ENCODE measurements at places on chromosomes 6 and 20.

DNA sequence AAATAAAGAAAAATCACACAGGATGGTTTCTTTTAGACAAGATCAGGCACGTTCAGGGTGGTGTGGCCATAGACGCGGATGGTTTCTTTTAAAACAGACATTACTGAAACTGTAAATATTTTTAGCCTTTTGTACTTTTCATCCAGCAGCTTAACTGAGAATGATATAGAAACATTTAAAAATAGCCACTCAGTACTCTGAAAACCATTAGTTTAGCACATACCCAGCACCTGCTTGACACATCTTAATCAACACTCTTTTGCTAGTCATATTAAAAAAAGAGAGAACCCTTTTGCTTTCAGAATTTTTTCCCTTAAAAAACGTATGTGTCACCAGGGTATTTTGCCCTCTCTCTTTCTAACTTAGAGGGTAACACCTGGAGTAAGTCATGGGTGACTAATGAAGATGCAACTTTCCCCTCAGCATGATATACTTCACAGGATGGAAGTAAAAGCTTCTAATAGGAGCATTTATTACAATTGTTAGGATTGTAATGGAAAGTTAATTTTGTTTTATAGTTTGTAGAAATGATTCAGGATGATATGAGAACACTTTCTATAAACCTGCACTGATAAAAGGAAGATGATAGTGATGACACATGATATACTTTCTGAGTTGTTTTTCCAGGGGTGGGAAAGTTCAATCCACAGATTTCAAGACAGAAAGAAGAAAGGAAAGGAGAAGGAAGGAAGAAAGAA is 45.2 kb downstream of the BACH2 start:
- DNase-seq = no peak

DNA sequence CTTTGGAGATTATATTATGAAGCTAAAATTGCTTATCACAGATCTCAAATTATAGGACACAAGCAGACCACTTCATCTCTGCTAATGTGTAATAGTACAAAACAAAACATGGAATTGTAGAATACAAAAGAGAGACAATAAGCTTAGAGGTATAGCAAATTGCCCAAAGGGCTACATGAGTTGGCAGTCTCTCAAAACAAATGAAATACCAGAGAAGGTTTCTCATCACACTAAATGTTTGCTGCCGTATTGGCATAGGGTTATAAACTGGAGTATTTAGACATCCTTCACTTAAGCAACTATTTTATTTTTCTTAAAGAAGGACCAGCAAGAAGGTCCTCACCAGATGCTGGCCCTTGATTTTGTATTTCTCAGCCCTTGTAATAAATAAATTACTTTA is 5.9 kb upstream of the EYA4 start:
- no peak for DNase-seq

DNA sequence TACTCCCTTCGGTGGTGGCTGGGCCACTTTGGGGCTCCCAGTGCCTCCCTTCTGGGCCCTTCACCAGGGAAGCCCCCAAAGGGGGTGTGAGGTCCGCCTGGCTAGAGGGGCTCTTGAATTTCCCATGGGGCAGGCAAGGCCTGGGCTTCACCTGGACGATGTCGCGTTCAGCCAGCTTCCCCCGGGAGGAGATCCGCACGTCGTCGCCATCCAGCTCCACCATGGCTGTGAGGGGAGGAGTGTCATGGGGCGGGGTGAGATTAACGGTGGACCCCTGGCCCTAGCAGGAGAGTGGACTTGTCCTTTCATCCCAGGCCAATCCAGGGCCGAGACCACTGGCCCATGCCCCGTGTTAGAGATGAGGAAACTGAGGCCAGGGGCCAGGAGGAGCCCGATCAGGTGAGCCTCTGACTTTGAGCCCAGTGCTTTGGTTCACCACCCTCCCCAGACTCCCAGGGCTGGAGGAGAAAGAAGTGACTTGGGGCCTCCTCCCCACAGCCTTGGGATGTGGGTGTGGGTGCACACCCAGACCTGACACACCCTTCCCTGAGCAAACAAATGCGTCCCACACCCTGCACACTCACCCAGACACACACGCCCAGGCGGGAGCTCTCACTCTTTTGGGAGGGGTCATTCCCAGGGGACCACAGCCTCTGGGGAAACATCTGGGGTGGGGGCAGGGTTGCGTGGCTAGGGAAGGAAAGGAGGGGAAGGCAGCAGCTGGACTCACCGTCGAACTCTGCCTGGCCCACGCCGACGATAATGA is 46.1 kb downstream of the RAB44 start:
- no peak for DNase-seq

DNA sequence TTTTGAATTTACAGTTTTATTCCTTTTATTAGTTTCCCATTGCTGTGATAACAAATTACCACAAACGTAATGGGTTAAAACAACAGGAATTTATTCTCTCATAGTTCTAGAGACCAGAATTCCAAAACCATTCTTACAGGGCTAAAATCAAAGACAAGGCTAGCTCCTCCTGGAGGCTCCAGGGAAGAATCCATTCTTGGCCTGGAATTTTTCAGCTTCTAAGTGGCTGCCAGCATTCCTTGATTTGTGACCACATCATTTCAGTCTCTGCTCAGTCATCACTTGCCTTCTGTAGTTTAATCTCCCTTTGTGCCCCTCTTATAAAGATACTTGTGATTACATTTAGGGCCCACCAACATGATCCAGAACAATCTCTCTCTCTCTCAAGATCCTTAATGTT is 897 bp upstream of the SEL1L2 start:
- DNase-seq = no peak

- DNase-seq = no peak
Measured at GRCh38 chr6:14088600-14089192, 28.9 kb upstream of the CD83 start.

- DNase-seq = no peak
Measured at GRCh38 chr20:48748556-48748955, 79.2 kb downstream of the PREX1 start.

- no peak for DNase-seq
Measured at GRCh38 chr6:14983599-14984518, 262.0 kb upstream of the JARID2 start.

GRCh38 chr6:259901-260508 is 32.3 kb upstream of the DUSP22 start:
- no peak for DNase-seq

GRCh38 chr6:36276581-36277536 is 7.0 kb downstream of the PNPLA1 start:
- DNase-seq = no peak

- peak; percentile 12 for DNase-seq
Measured at GRCh38 chr6:140571145-140571544, 1196.7 kb upstream of the CITED2 start.

- no peak for DNase-seq
Measured at GRCh38 chr6:154457046-154457713, 53.3 kb downstream of the CNKSR3 start.

- no peak for DNase-seq
Measured at GRCh38 chr6:70080443-70081070, 214.2 kb downstream of the COL19A1 start.

DNA sequence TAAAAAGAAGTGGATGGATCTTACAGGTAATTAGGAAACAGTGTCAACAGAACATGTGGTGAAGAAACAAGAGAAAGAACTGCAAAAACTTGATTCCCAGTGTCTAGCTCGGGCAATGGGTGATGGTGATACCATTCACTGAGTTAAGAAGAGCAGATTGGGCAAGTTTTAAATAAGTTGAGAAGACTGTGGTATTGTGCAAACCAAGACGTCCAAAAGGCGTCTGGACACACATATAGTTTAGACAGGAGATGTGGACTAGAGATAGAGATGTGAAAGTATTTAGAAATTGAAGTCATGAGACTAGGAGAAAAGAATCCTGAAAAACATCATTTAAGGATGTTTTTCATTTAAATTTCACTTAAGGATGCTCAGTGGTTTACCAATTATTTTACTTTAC is 53.9 kb downstream of the CDK19 start:
- DNase-seq = no peak

DNA sequence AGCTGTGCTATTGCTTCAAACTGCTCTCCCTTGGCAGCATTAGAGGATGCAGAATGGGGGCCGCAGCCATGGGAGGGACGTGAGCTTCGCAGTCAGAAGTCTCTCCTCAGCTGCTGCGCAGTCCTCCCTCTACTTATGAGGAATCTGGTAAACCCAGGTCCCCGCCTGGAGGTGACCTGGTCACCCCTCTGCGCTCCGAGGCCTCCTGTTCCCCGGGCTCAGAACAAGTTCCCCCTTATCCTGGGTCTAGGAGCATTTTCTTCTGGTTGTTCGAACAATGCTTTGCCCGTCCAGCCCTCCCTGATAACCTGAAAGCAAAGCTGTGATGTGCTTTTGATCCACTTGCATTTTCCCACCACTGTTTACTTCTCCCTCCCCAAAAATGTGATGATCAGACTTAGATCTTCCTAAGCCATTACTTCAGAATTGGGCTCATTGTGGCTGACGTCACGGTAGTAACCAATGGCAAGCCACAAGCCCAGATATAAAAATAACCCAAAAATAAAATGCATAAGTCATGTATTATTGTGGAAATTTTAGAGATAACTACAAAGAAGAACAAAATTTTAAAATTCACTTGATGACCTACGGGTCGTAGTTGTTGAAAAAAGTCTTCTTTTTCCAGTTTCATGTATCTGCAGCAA is 80.7 kb downstream of the SERAC1 start:
- no peak for DNase-seq

- DNase-seq = no peak
Measured at GRCh38 chr6:1747003-1747402, 137.3 kb downstream of the FOXC1 start.

- no peak for DNase-seq
Measured at GRCh38 chr6:14447240-14447639, 329.7 kb downstream of the CD83 start.

DNA sequence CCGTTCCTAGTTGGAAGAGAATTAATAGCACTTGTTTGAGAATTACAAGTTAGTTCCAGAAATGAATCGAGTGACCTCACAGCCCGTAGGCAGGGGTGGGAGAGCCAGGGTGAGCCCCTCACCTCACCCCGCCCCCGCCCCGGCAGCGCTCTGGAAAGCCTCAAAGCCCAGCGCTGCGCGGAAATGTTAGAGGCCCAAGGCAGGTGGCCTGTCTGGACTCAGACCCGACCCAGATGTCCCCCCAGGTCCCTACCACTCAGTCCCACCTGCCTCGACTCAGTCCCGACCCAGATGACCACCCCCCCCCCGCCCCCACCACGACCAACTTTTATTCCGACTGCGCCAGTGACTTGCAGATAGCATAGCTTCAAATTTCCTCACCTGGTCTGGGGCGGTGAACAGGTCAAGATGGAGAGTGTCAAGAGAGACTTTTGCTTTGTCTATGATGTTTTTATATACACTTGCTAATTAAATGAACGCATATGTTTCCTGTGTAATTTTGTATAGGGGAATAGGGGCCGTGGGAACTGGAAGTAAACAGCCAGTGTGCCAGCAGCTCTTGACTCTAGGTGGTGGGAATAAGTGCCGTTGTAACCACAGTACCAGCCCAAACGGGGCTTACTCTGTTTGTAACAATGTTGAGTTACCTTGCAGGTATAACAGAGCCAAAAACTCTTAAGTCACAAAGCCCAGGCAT is 1.2 kb upstream of the PXDC1 start:
- DNase-seq = no peak

- peak; percentile 49 for DNase-seq
Measured at GRCh38 chr20:49646126-49646525, 67.6 kb downstream of the B4GALT5 start.

- DNase-seq = peak; percentile 71
Measured at GRCh38 chr20:25065625-25066338, 7.8 kb upstream of the ACSS1 start.

DNA sequence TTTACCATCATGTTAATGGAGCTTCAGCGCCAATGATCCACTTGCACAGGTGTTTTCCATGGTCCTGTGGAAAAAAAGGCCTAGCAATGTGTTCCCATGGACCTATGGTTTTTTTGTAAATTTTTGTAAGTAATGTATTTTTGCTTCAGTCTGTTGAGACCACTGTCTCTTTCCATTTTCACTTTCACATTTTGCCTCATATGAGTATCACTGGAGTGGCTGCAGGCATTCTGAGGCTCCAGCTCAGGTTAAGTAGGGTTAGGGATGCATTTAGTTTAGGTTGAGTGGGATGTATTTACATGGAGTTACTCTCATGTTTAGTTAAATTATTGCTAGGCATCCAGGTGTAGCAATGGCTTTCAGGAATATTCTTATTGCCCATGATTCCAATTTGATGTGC is 19.2 kb upstream of the LMBRD1 start:
- DNase-seq = no peak

GRCh38 chr20:23331450-23332350 is 18.9 kb upstream of the NXT1 start:
- peak; percentile 66 for DNase-seq

GRCh38 chr6:44254191-44255104 is 2.9 kb downstream of the SLC35B2 start:
- no peak for DNase-seq

DNA sequence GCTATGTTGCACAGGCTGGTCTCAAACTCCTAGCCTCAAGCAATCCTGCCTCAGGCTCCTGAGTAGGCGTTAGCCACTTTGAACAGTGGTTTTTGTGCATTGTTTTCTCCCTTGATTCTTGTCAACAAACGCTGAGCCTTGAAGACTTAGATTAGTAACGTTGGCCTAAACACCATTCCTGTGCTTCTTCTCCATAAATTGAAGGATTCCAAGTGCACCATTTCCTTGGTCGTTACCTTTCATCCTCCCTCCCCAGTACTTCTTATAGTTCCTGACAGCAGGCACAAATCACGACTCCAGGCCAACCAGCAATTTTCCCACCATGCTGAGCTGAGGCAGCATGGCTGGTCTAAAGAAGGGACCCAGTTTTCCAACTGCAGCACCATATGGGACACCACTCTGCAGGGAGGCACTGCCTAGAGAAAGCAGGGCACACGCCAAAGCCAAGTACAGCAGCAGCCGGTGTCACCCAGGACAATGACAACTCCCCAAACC is 8.9 kb downstream of the RPS10 start:
- no peak for DNase-seq

DNA sequence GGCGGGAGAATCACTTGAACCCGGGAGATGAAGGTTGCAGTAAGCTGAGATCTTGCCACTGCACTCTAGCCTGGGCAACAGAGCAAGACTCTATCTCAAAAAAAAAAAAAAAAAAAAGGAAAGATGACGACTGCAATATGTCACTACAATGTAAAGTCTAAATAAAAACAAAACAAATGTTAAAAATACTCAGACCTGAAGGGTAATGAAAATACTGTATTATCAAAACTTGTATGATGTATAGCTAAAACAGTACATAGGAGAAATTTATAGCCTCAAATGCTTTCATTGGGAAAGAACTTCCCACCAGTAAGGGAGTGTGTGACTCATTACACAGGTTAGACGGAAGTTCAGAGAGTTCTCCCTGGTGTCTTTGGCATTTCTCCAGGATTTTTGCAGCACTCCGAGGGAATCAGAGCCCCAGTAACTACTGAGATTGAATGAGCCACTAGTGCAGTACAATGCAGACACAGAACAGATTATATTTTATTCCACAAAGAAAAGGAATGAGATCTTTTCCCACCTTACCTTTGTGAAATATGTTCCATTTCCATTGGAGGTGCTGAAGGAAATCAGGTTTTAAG is 12.5 kb upstream of the RALGAPB start:
- DNase-seq = peak; percentile 94

DNA sequence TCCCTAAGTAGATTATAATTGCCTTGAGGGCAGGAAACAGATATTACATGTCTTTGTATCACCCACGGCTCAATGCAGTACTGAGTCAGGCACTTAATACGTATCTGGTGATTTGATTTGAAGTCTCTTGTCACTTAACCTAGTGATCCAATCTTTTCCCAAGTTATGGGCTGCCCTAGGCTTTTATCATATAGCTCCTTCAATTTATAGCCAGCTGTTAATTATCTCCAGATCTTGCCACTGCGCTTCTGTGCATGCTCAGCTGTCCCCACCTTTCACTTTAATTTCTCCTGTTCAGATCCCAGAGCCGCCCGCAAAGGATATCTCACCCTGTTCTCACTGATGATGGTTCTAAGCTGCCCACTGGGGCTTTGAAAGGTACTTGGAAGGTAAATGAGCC is 41.9 kb downstream of the SNHG17 start:
- DNase-seq = no peak

Data from fibroblast of pulmonary artery (primary cell).